ENCODE measurements at places on chromosomes 1 and 21.
A peak's percentile ranks its signal among the peaks of the same experiment; 100 is the strongest.

- DNase-seq: peak; percentile 7
Observed at GRCh38 chr1:119711804-119712341, at the start of gene PHGDH. PHGDH (plus strand) TSS chr1:119711934; CDS start chr1:119712023, 89 bp downstream.

DNA sequence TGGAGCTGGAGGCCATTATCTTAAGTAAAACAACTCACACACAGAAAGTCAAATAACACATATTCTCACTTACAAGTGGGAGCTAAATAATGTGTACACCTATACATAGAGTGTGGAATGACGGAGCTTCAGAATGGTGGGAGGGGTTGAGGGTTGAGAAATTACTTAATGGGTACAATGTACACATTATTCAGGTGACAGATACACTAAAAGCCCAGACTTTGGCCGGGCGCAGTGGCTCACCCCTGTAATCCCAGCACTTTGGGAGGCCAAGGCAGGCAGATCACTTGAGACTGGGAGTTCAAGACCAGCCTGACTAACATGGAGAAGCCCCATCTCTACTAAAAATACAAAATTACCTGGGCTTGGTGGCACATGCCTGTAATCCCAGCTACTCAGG, 24.9 kb upstream of the LRIG2 start:
- DNase-seq: no peak

GRCh38 chr1:94953746-94954145, 26.8 kb upstream of the CNN3 start:
- DNase-seq: no peak

DNA sequence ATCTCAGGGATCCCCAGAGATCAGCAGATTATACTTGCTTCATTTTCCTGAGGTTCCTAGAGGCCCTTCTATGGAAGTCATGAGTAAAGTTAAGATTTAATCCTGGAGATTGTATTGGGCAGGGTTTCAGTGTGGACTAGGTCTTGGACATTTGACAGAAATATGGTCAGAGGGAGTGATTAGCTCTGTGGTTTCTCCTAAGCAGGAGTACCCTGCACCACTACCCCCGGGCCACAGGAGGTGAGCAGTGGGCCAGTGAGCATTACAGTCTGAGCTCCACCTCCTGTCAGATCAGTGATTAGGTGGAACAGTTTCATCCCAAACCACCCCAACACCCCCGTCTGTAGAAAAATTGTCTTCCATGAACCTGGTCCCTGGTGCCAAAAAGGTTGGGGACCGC, 43.2 kb downstream of the PHACTR4 start:
- DNase-seq: no peak

DNA sequence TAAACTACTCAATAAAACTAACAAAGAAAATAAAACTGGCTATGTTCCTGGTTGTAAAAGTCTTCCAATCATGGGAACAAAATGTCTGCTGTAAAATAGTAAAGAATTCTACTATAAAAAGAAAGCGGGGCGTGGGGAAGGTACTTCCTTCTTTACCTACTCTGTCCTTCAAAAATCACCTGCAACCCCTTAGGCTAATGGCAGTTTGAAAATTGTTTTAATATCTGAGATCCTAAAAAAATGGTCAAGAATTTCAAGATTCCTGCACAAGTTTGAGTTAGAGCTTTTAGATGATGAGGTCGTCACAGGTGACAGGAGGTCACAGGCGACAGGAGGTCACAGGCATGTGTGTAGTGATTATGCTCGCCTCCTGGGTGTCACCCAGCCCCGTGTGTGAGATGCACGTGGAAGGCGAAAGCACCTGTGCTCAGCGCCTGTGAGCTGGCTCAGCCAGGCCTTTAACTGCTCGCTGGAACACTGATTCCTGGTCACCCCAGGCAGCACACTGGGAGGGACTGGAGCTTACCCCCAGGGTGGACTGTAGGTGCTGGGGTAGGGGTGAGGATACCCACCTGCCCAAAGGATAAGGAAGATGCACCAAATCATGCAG, 18.6 kb upstream of the TMPRSS2 start:
- DNase-seq: no peak

GRCh38 chr1:48526008-48526710, 54.2 kb upstream of the SPATA6 start:
- DNase-seq: no peak
